ENCODE measurements at places on chromosomes 1 and 21.

- no peak for DNase-seq
Measured at GRCh38 chr21:38396325-38396724, 102.0 kb downstream of the ERG start.

DNA sequence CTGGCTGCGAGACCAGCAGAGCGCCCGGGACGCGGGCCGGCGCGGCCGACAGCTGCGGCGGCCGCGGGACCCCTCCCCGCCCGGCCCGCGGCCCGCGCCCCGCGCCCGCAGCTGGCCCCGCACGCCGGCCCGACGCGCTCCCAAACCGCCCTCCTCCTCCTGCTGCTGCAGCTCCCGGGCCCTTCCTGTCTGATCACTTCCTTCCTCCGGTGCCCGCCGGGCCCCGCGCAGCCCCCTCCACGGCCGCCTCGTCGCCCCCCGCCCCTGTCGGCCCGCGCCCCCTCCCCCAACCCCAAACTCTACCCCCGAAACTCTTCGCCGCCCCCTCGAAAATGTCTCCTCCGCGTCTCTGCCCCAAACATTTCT lies 594 bp downstream of the LUZP1 start:
- no peak for DNase-seq

GRCh38 chr1:95876276-95876675 lies 642.3 kb downstream of the RWDD3 start:
- no peak for DNase-seq

DNA sequence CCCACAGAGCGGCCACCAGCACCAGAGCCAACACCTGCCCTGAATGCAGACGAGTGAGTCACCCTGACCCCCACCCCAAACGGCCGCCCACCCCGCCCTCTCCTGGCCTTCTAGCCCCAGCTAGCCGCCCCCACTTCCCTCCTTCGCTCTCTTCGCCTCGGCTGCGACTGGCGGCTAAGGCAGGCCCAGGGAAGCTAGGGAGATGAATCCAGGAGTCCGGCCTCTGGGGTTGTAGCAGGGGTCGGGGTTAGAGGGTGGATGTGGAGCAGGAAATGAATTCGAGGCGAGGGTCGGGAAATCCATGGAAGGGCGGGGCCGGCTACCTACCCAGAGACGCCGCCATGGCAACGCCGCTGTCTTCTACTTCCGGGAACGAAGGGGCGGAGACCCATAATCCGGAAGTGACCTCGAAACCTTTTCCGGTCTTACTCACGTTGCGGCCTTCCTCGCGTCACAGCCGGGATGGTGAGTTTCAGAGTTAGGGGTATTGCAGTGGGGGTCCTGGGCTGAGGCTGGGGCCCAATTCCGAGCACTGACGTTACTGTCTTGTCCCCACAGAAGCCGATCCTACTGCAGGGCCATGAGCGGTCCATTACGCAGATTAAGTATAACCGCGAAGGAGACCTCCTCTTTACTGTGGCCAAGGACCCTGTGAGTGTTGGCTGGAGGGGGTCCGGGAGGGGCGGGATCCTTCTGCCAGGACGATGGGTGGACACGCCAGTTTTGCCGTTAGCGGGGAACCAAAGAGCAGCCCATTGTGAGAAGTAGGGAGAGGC lies at the start of the genes EIF3I and TMEM234:
Gene EIF3I, plus strand, starts transcription at position 428 of the 776 bp plus-strand sequence. Its CDS starts 35 bp downstream, at position 463.
Gene TMEM234, minus strand, starts transcription at position 374 of the 776 bp plus-strand sequence. Its CDS starts 31 bp downstream, at position 343.
- DNase-seq: peak; percentile 94

DNA sequence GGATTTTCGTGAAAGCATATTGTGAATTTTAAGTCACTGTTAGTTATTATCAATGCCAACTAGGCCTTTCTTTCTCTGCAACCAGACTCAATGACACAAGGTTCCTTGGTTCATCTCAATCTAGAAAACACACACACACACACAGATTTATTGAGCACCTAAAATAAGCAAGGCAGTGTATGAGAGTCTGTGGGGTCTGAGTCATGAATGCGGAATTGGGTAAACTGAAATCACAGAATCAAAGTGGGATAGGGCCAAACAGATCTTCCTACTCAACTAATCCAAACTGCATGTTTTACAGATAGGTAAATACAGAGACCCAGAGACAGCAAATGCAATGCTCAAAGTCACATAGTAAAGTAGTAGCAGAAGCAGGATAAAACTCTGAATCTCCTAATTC lies 48.5 kb upstream of the NRDC start:
- DNase-seq: no peak

- DNase-seq: no peak
Measured at GRCh38 chr1:211699059-211699458, 23.6 kb upstream of the NEK2 start.

DNA sequence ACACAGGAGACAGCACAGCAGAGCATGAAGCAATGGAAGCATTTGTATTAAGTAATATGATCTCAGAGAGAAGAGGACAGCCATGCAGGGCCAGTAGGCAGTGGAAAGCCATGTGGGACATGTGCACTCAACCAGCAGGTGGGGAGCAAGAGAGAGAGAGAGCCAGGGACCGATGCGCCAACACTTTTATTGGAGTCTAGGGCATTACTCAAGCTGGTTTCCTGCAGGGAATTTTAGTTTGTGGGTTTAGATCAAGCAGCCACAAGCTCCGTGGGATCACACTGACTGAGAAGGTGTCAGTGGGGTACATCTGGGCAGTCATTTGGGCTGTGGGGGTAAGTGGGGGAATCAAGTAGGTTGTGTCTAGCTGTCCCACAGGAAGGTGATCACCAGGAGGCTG lies 137.1 kb downstream of the PCBP3 start:
- DNase-seq: peak; percentile 41

DNA sequence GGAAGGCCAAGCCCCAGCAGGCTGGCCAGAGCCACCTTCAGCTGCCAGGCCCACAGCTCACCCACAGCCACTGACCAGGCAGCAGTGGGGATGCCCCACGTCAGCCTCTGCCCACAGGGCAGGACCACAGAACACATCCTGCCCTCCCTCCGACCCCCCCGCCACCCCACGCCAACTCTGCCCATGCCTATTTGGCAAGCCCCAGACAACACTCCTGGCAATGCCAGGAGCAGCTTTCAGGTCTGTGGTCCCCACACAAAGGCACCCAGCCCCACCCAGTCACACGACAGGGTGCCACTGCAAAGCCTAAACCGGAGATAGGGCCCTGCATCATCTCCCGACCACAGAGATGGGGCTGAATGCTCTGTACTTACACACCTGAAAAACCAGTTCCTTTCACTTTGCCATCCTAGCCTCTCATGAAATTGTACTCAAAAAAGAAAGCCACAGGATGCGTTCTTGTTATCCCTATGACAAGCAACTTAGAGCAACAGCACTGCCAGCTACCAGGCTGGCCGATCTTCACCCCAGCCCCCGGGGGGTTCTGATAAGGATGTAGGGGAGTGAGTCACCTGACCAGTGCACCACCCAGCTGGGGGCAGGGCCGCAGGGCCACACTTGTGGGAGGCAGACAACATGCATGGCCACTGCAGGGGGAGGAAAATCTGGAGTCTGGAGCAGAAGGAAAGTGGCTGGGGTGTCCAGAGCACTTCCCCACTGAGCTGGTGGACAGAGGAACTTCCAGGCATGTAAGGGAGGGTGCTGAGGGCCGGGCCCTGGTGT lies 36.2 kb downstream of the UBE2G2 start:
- peak; percentile 42 for DNase-seq

GRCh38 chr1:12697397-12697796 lies 18.5 kb upstream of the AADACL3 start:
- DNase-seq: no peak

- DNase-seq: no peak
Measured at GRCh38 chr1:213326281-213327016, 275.4 kb downstream of the RPS6KC1 start.

GRCh38 chr1:6460301-6461050 lies 5.5 kb downstream of the TNFRSF25 start:
- DNase-seq: no peak

- no peak for DNase-seq
Measured at GRCh38 chr1:10608690-10609089, 133.9 kb downstream of the PEX14 start.

DNA sequence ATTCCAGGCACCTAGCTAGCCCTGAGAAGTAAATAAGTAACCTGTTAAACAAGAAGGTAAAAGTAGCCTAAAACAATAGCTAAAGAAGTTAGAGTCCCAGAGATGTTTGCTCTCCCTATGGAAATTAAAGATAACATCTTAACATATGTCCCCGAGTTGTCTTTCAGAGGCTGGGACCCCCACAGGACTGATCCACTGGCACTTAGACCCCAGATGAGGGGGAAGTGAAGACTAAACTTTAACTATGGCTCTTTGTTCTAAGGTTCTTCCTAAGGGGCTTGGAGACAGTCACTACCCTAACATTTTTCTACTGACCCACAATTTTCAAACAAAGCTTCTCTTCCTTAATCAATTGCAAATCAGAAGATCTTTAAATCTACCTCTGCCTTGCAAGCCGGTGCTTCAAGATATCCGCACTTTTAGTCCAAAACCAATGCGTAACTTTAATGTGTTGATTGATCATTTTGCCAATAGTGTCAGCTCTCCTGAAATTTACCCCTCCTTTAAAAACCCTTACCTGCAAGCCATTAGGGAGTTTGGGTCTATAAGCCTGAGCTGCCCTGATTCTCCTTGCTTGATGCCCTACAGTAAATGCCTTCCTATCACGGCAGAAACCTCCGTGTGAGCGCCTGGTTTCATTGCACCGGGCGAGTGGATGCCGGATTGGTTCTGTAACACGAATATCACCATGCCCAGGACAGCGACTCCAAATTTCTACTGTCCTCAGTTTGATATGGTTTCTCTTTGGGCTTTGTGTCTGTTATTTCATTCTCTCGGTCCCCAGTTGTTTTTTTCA lies 404.4 kb downstream of the SIPA1L2 start:
- no peak for DNase-seq

DNA sequence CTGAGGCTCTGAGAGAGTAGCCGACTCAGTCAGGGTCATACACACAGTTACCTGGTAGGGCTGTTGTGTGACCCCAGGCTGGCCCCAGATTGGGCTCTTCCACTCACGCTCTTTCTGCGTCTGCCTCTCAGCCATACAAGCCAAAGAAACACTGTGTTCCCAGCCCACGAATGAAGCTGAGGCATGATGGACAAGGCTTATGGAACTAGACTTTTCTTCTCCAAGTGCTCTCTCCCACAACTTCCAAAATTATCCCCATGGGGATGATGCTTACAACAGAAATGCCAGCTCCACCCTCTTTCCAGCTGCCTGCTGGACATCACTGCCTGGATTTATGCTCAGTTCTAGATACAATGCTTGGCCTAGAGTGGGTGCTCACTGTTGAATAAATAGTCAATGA lies 102.8 kb upstream of the JUN start:
- DNase-seq: peak; percentile 87

GRCh38 chr1:38721816-38722215 lies 137.8 kb downstream of the RRAGC start:
- DNase-seq: no peak

DNA sequence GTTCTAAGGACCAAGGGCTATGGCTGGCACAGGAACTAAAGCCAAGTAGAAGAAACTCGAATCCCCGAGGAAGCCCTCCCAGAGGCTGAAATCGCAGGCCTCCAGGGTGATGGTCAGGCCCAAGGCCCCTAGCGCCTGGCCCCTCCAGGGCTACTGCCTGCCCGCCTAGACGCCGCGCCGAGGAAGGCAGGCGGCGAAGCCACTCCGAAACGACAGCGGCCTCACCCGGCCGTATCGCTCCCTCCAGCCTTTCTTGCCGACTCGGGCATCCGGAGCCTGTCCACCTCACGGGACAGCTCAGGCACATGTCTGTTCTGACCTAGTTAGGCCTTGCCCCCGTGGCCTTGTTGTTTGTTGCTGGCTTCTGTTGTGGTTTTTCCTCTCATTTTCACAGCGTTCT lies 9.7 kb upstream of the LHX8 start:
- DNase-seq: no peak

DNA sequence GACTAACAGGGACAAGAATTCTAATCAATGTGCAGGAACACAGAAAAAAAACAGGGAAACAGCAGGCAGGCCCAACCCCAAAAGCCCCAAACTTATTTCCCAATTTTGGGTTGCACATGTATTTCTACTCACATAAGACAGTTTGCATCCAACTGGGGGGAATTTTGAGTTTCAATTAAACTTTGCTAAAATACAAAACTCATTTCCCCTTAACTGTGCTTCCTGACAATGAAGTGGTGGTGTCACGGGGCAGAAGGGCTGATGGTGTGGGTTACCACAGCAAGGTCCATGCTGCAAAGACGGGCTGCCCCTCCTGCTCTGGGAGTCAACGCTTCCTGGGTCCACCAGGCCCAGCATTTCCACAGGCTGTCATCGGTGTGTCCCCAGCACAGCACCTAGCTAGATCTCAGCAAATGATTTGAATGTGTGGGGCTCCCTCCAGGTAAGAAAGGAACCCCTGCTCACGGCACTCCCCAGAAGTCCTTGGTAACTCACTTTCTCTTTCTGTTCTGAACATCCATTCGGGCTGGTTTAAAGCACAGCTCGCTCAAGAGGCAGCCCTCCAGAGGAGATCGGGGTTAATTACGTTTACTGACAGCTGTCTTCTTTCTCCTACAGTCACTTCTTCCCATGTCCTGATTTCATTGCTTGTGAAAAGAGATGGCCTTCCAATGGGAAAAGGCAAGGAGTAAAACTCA lies 27.4 kb downstream of the HIVEP3 start:
- DNase-seq: peak; percentile 70

- DNase-seq: no peak
Measured at GRCh38 chr1:1250786-1251284, 4.3 kb upstream of the C1QTNF12 start.

DNA sequence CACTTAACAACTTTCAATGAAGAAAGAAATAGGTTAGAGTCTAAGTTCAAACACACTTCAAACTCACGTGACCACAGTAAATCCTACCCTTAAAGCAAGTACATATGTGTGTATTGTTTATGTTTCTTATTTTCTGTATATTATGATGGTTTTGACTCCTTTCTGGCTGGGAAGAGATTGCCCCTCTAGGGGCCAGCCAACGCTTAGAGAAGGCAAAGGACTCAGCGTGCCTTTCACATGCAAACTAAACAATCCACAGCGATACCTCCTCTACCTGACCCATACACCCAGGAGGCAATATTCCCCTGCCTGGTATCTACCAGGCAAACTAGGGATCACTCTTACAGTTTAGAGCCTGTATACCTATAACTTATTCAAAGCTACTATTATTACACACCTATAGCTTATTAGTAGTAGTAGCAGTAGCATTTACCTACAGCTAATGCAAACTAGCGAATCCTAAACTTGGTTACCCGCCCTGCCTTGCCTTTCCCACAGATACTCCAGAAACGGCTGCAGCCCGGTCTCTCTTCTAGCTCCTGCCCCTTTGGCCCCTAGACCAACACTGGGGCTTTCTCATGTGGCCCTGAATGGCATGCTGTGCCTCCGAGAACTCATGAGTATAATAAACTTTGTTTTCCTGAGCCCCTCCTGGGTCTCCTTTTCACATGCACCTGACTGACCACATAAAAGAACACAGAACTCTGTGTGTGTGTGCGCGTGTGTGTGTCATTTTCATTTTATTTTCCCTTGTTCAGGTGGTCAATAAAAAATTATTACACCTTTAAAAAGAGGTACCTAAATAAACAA lies 14.0 kb downstream of the NRIP1 start:
- DNase-seq: no peak

DNA sequence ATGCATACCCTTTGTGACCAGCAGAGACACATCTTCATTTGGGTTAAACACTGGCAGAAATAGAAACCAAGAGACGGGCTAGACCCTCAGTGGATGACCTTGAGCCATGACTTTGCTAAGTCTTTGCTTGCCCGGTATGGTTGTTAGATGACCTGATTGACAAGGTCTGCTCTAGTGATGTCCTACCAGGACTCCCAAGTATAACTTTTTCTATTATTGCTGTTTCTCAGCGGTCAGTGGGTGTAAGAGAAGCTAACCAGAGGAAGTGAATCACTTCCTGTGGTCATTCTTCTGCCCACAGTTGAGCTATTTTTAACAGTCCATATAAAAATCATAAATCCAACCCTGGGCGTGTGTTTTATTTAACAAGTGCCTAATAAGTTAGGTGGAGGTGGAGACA lies 126.2 kb upstream of the ETS2 start:
- DNase-seq: peak; percentile 87

Measured in myocyte (in vitro differentiated cells).